Stimulated activated CD8-positive, alpha-beta memory T cell treated with anti-CD3 and anti-CD28 coated beads, Interleukin-7, amount 100 ng/mL, for 4 hours (primary cell): ENCODE measurements at places on chromosomes 1 and 21.

GRCh38 chr1:224170748-224171478 lies 12.1 kb upstream of the DEGS1 start:
- DNase-seq, result no peak

DNA sequence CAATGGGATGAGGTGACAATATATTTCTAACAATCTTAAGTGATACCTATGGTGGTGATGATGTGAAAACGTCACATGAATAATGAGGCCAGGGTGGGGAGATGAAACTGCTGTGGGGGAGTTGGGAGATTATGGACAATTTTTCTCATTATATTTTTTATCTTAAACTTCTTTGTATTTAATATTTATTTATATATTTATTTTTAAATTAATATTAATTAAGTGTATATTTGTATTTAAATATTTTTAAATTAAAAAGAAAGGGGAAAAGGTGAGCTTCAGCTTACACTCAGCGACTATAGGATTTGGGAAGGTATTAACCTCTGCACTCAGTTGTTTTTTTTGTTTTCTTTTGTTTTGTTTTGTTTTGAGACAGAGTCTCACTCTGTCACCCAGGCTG lies 158.7 kb downstream of the PSMG1 start:
- no peak for DNase-seq

- no peak for DNase-seq
These were observed 2.9 kb downstream of the PPM1J start for GRCh38 chr1:112712191-112712590.

- DNase-seq, result no peak
These were observed 76.9 kb downstream of the EPS15 start for GRCh38 chr1:51442198-51442597.

DNA sequence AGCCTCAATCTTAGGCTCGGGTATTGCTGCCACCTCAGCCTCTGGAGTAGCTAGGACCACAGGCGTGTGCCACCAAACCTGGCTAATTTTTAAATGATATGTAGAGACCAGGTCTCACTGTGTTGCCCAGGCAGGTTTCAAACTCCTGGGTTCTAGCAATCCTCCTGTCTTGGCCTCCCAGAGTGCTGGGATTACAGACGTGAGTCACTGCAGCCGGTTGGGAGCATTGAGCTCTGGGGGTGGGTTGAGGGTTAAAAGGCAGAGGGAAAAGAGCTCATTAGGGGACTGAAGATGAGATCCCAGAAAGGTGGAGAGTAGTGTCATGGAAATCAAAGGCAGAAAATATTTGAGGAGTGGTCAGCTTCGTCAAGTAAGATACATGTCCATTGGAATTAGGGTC lies 7.1 kb downstream of the RAD54L start:
- DNase-seq, result no peak

GRCh38 chr1:22383526-22384294 lies 67.9 kb upstream of the ZBTB40 start:
- no peak for DNase-seq

GRCh38 chr1:35646043-35646442 lies 4.7 kb upstream of the PSMB2 start:
- DNase-seq, result no peak

DNA sequence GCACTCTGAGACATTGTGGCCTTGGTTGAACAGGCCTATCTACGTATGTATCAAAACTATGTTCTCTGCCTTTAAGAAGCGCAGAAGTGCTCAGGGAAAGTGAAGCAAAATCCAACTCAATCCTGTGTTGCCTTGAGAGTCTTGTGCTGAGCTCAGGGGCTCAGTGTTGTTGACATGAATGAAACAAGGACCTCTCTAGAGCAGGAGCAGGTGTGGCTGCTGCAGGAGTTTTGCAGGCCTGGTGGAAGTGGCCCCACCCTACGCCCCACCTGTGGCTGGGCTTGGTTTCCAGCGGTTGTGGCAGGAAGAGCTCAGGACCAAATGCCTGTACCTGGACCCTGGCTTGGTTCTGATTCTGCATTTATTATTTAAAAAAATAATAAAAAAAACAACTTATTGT lies 20.9 kb downstream of the CA6 start:
- no peak for DNase-seq

GRCh38 chr1:91768786-91769725 lies 116.9 kb downstream of the TGFBR3 start:
- no peak for DNase-seq

GRCh38 chr1:59346429-59346828 lies 49.5 kb downstream of the FGGY start:
- DNase-seq, result no peak

DNA sequence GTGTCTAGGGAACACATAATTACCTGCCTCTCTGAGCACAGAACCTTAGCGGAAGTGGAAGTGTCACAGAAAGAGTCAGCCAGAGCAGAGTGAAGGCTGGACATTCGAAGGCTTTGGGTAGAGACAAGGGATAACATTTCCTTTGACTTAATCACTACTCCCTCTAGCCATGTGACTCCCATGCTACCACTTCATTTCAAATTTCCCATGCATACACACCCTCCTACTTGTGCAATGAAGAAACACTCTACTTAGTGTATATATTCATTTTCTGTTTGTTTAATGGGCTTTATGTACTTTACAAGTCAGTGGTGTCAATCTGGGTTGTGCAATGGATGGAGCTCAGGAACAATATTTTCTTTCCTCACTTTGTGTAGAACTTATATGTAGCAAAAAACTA lies 6.9 kb downstream of the ANKRD35 start:
- no peak for DNase-seq

DNA sequence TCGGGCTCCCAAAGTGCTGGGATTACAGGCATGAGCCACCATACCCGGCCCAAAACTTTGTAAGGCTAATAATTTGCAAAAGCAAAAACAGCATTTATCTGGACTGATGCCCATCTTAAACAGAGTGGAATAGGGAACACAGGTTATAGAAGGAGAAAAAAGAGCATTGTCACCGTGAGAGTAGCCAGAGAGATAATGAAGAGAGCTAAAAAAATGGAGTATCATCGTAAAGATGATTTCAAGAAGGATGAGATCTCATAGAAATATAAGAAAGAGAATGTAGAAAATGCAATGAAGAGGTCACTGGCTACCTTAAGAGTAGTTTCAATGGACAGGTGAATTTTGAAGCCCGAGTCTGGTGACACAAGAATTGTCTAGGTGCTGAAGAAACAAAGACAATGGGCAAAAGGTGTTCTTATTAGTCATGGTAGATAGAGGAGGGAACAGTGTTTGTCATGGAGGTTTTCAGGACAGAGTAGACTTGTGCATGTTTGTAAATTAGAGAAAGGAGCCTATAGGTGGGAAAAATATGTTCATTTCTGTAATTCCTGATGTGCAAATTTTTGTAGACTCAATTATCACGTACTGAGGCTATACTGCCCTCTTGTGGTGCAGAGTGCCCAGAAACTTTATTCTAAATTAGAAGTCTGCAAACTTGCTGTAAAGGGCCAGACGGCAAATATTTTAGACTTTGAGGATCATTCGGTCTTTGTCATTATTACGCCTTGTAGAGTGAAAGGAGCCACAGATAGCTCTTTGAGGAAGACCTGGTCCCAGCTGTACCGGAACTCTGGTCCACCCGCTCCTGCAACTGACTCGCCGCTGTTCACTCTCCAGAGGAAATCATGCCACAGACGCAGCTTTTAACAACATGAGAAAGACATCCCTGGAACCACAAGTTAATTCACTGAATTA lies 8.1 kb upstream of the TMEM183A start:
- no peak for DNase-seq

- no peak for DNase-seq
These were observed 62.1 kb upstream of the CNTN2 start for GRCh38 chr1:204980840-204981405.

GRCh38 chr1:192702212-192702902 lies 66.4 kb downstream of the RGS13 start:
- no peak for DNase-seq

- DNase-seq, result no peak
These were observed 17.8 kb upstream of the SLAMF1 start for GRCh38 chr1:160664573-160665051.

DNA sequence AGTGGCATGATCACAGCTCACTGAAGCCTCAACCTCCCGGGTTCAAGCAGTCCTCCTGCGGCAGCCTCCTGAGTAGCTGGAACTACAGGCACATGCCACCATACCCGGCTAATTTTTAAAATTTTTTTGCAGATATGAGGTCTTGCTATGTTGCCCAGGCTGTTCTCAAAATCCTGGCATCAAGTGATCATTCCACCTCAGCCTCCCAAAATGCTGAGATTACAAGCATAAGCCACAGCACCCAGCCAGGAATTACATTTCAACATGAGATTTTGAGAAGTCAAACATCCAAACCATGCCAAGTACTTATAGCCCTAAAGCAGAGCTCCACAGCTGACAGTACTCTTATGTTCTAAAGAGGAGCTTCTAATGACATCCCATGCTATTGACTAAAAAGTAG lies 200.1 kb downstream of the FCRL5 start:
- DNase-seq, result no peak

DNA sequence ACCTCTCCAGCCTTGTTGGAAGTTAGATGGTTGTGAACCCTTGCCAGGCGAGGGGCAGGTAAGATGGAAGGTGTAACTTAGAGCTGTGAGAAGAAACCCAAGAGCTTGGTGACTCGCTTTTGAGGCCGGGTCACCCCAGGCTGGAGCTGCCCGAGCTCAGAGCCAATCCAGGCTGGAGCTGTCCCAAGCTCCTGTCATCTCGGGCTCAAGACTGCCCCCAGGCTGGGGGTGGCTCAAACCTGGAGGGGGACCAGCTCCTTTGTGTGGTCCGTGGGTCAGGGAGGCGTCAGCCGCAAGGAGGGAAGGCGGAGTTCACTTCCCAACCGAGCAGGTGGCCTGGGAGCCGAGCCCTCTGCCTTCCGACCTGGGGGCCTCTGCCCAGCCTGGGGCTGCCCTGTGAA lies 2.0 kb downstream of the HUNK start:
- DNase-seq, result no peak

GRCh38 chr1:189616893-189617292 lies 860.8 kb downstream of the BRINP3 start:
- DNase-seq, result no peak

DNA sequence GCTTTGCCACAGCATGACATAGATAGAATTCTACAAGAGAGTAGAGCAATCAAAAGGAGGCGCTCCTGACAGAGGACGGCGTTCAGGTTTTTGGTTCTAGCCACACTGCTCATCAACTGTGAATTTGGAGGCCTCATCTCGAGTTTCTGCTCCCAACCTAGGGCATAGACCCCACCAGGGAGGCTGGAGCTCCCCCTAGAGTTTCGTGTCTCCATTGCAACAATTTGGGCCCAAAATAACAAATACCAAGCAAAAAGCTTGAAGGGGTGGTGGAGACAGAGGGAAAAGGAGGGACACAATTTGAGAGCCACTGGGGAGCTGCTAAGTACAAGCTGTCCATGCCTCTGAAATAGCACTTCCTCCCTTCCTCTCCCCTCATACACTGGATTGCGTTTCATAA lies 297.0 kb downstream of the GPATCH2 start:
- DNase-seq, result no peak

- no peak for DNase-seq
These were observed 116.9 kb upstream of the TIAM1 start for GRCh38 chr21:31460980-31461379.

- DNase-seq, result no peak
These were observed 21.0 kb upstream of the CXADR start for GRCh38 chr21:17491716-17492414.

GRCh38 chr1:150072959-150073358 lies 5.4 kb downstream of the VPS45 start:
- DNase-seq, result no peak

GRCh38 chr1:42924851-42925760 lies 33.6 kb downstream of the SLC2A1 start:
- no peak for DNase-seq

DNA sequence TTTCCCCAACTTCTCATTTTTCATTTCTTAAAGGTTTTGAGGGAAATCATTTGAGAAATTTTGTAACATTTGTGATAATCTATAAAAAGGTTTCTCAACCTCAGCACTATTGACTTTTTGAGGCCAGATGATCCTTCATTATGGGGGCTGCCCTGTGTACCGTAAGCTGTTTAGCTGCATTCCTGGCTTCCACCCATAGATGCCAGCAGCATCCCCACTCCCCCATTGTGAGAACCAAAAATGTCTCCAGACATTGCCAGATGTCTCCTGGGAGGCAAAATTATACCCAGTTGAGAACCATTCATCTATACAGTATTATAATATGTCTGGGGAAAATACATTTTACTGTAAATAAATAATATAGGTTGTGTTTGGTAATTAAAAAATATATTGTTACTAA lies 146.0 kb downstream of the PBX1 start:
- no peak for DNase-seq

GRCh38 chr1:26190373-26190987 lies at the start of gene CATSPER4:
TSS of gene CATSPER4 (plus strand) at chr1:26190602. CDS start at chr1:26190628, 26 bp downstream.
- no peak for DNase-seq

GRCh38 chr1:73623946-73624345 lies 574.0 kb downstream of the LRRIQ3 start:
- DNase-seq, result no peak

- DNase-seq, result no peak
These were observed 235.0 kb upstream of the JUN start for GRCh38 chr1:59018860-59019259.

- peak; percentile 13 for DNase-seq
These were observed 34.6 kb downstream of the DNTTIP2 start for GRCh38 chr1:93844262-93845045.

DNA sequence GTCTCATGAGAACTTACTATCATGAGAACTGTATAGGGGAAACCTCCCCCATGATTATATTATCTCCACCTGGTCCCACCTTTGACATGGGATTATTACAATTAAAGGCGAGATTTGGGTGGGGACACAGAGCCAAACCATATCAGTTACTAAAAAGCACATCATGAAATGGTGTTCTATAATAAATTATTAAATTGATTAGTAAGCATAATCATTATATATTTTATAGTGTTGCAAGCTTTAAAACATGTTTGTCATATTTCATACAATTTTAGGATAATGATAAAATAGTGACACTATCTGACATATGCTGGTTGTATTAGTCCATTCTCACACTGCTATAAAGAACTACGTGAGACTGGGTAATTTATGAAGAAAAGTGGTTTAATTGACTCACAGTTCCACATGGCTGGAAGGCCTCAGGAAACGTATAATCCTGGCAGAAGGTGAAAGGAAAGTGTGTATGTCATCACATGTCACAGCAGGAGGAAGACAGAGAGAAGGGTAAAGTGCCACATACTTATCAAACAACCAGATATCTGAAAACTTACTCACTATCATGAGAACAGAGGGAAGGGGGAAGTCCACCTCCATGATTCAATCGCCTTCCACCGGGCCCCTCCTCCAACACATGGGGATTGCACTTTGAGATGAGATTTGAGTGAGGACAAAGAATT lies 539.2 kb upstream of the OLFM3 start:
- DNase-seq, result no peak

- DNase-seq, result no peak
These were observed 67.9 kb upstream of the ZNF648 start for GRCh38 chr1:182129398-182129797.

- no peak for DNase-seq
These were observed 185.4 kb downstream of the LRRIQ3 start for GRCh38 chr1:74012583-74012982.

DNA sequence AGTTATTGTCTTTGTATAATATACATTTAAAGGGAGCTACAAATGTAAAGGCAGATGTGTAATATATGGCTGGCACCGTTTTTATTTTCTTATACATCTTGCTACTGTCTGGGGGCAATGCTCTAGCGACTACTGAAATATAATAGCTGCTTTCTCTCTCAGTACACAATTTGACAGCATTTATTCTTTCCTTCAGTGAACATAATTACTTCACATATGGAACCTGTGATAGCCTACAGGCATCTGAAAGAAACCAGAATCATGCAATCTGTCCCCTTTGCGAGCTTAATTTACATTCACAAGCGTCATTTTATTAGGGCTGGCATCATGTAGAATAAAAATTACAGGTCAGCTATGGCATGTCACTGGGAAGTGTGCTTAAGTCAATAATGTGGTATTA lies 557.5 kb upstream of the PTBP2 start:
- no peak for DNase-seq
